Osteoblast (primary cell): ENCODE measurements at places on chromosomes 12 and 14. TPM values are rescaled to one million over a fixed set of nuclear protein-coding genes. Genes with fewer than 3 reads are reported as not detected.
A peak's percentile ranks its signal among the peaks of the same experiment; 100 is the strongest.

DNA sequence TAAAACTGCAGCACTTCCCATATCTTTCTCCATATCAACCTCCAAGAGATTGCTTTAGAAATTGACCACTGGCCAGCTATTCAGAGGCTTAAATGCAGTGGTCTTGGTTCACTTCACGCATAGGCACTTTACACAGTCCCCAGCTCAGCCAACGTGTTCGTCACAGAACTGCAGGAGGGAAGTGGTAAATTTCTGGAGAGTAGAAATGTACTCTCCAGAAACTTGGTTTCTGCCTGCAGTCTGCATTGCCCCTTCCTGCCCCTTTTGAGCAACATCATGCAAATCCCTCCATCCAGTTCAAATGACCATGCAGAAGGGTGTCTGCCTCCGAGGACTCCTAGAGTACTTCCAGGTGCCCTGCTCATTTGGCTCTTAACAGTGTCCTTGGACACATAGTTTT lies 42.7 kb upstream of the NEDD1 start:
- no peaks in the 10 kb centered on the region for H3K4me1 ChIP-seq
- H3K36me3 ChIP-seq = no peaks in the 10 kb centered on the region
- no peaks in the 10 kb centered on the region for H3K27me3 ChIP-seq
- DNase-seq = no peak
- H3K4me3 ChIP-seq = no peak overlapping the region

DNA sequence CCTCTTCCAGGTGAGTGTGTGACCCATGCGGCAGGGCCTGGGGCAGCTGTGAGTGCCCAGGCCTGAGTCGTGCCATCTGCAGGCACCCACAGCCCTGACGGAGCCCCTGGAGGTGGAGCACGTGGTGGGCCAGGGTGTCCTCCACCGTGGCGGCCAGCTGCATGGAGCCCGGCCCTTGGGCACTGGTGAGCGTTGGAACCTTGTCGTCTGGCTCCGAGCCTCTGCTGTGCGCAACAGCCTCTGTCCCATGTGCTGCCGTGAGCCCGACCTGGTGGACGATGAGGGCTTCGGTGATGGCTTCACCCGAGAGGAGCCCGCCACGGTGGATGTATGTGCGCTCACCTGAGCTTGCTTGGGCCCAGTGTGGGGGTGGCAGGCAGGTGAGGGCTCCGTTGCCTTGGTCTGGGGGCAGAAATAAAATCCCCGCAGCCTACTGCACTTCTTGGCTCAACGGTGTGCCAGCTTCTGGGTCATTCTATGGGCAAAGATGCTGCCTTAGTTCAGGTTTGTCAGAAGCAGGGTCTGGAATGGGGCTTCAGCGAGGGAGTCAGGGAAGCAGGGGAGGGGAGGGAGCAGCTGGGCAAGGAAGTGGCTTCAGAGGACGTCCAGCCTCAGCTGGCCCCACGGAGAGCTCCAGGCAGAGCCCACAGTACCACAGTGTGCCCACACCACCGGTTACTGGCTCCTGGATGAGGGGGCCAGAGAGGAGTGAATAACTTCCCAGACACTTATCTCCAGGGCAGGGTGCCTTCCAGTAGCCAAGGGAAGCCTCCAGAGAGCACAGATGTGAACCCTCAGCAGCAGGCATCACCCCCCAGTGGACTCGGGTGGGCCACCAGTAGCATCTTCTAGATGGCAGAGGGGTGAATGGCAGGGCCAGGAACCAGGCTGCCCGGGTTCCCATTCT lies 1.2 kb upstream of the ARL6IP4 start:
- H3K4me1 ChIP-seq = peaks cover 47% of the 10 kb centered on the region
- no peaks in the 10 kb centered on the region for H3K27me3 ChIP-seq

GRCh38 chr12:26919216-26919555 lies 18.6 kb downstream of the INTS13 start:
- H3K27me3 ChIP-seq = no peaks in the 10 kb centered on the region
- H3K27ac ChIP-seq = no peak overlapping the region
- no peak for DNase-seq

GRCh38 chr14:105665247-105665950 lies 139.0 kb downstream of the TMEM121 start:
- no peak overlapping the region for H3K4me3 ChIP-seq
- DNase-seq = peak; percentile 39
- H3K27ac ChIP-seq = no peak overlapping the region
- H3K4me1 ChIP-seq = no peaks in the 10 kb centered on the region
- H3K36me3 ChIP-seq = no peaks in the 10 kb centered on the region

DNA sequence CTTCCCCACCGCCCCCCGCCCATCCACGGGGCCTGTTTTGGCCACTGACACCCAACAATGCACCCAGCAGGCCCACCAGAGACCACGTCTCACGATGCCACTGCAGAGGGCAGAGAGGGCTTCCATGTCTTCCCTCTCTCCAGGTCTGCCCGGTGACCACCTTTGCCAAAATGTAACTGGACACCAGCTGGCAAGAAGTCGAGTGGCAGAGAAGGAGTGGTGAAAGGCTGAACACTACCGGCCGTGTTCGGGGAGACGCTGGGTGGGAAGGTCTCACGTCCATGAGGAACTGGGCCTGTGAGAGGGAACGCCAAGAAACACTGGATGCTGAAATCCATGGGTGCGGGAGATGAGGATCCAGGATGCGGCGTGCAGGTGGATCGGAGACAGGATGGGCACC lies 308.2 kb downstream of the ADGRD1 start:
- peak; percentile 66 for DNase-seq
- no peaks in the 10 kb centered on the region for H3K36me3 ChIP-seq
- no peak overlapping the region for H3K27ac ChIP-seq
- no peaks in the 10 kb centered on the region for H3K4me1 ChIP-seq
- H3K27me3 ChIP-seq = no peaks in the 10 kb centered on the region
- H3K4me3 ChIP-seq = no peak overlapping the region

GRCh38 chr12:27095346-27095745 lies 13.0 kb upstream of the C12orf71 start:
- H3K27ac ChIP-seq = no peak overlapping the region
- H3K27me3 ChIP-seq = no peaks in the 10 kb centered on the region
- no peak overlapping the region for H3K4me3 ChIP-seq
- no peak for DNase-seq
- H3K4me1 ChIP-seq = no peaks in the 10 kb centered on the region

DNA sequence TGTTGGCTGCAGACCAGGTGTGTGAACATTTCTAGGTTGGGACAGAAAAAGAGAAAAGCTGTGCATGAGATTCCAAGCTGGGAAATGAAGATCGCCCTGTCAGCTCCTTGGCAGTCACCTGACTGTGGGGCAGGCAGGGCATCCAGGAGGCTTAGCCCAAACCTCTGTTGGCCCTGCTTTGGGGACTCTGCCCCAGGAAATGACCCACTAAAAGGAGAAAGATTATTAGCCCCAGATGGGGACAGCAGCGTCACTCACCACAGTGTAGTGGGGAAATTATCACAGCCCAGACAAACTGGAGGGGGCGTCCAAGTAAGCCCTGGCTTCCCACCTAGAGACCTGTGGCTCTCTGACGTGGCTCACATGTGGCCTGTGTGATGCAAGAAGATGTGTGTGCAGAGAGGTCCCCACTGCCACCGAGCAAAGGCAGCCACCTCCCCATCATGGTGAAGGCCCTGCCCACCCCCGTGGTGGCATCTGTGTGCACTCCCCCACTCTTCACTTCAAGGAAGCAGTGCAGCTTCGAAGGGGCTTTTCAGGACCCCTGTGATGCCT lies 39.1 kb downstream of the DIO3 start:
- H3K4me1 ChIP-seq = no peaks in the 10 kb centered on the region
- H3K4me3 ChIP-seq = no peak overlapping the region
- H3K36me3 ChIP-seq = no peaks in the 10 kb centered on the region
- peak; percentile 51 for DNase-seq
- H3K27me3 ChIP-seq = no peaks in the 10 kb centered on the region

DNA sequence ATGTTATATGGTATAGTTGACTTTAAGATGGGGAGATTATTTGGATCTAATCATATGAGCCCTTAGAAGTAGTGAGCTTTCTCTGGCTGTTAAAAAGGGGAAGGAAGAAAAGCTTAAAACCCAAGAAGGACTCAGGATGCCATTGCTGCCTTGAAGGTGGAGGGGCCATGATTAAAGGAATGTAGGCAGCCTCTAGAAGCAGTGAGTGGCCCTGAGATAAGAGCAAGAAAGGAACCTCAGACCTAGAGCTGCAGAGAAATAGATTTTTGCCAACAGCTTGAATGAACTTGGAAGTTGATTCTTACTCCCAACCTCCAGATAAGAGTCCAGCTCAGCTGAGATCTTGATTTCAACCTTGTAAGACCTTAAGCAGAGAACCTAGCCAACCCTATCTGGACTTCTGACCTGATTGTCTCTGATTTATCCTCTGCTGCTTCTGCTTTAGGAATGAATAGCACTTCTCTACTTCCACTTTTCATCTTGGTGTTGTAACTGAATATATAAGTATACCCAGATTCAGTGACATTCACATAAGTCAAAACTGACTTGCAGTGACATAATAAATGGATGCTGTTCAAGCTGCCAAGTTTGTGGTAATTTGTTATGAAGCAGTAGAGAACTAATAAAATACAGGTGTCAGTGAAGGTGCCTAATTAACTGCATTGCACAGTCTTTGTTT lies 33.5 kb downstream of the RAD51B start:
- H3K27ac ChIP-seq = no peak overlapping the region
- H3K36me3 ChIP-seq = no peaks in the 10 kb centered on the region
- H3K4me1 ChIP-seq = no peaks in the 10 kb centered on the region

DNA sequence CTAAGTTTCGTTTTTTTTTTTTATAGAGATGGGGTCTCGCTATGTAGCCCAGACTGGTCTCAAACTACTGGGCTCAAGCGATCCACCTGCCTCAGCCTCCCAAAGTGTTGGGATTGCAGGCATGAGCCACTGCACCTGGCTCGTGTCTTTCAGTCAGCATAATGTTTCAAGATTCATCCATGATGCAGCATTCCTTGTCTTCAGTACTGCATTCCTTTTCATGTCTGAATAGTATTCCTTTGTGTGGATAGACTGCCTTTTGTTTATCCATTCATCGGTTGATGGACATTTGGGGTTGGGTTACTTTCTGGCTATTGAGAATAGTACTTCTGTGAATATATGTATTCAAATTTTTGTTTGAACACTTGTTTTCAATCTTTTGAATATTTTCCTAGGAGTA lies 37.4 kb downstream of the HCAR2 start:
- H3K4me1 ChIP-seq = peaks cover 12% of the 10 kb centered on the region
- no peaks in the 10 kb centered on the region for H3K36me3 ChIP-seq
- H3K27me3 ChIP-seq = no peaks in the 10 kb centered on the region
- DNase-seq = no peak

DNA sequence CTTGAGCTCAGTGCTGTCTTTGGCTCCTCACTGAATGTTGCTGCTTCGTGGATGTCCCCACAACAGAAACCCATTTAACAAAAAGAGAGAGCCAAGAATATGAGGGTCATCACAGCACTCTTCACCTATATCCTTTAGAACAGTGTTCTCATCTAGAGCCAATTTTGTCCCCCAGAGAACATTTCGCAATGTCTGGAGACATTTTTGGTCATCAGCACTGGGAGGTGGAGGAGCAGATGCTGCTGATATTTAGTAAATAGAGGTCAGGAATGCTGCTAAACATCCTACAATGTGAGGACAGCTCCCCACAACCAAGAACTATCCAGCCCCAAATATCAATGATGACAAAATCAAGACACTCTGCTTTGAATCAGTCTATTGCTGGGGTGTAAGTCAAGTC lies 92.5 kb downstream of the BBS10 start:
- no peak overlapping the region for H3K27ac ChIP-seq
- no peak for DNase-seq
- no peaks in the 10 kb centered on the region for H3K36me3 ChIP-seq

DNA sequence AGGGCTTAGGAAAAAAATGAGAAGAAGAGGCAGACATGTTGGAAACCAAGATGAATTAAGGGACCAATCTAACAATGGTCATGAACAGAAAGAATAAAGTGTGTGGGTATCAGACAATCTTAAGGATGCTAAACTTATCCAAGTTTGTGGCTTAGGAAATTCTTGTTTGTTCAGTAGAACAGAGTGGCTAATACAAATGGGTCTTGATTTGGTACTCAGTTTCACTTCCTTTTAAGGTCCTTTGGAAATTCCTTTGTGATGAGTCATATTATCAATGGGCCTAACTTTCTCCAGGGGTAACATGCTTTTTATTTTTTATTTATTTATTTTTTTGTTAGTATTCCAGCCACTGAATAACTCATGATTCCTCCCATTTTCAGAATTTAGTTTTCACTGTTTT lies 1154.7 kb upstream of the FLRT2 start:
- H3K27ac ChIP-seq = no peak overlapping the region
- H3K36me3 ChIP-seq = no peaks in the 10 kb centered on the region
- DNase-seq = no peak
- no peaks in the 10 kb centered on the region for H3K27me3 ChIP-seq

- no peaks in the 10 kb centered on the region for H3K4me1 ChIP-seq
- DNase-seq = no peak
- no peak overlapping the region for H3K27ac ChIP-seq
- H3K4me3 ChIP-seq = no peak overlapping the region
Observed at GRCh38 chr12:62250671-62251608, 9.3 kb upstream of the USP15 start.

DNA sequence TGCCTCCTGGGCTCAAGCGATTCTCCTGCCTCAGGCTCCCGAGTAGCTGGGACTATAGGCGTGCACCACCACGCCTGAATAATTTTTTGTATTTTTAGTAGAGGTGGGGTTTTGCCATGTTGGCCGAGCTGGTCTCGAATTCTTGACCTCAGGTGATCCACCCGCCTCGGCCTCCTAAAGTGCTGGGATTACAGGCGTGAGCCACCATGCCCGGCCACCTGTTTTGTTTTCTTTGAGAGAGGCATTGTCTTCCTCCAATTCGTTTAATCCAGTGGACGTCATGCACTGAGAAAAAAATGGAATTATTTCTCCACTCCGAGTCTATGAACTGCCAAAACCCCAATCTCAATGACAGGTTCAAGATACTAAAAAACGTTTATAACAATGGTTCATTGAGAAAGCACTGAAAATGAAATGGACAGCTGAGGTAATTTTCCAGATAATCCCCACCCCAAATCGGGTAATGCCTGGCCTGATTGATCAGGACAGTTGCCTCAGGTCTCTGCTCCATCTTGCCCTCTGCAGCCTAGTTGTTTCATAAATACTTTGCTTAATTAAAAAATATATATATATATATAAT lies 132.7 kb upstream of the PARP11 start:
- H3K36me3 ChIP-seq = no peaks in the 10 kb centered on the region
- no peak overlapping the region for H3K4me3 ChIP-seq
- H3K27ac ChIP-seq = no peak overlapping the region
- H3K27me3 ChIP-seq = no peaks in the 10 kb centered on the region
- H3K4me1 ChIP-seq = no peaks in the 10 kb centered on the region

- peaks cover 20% of the 10 kb centered on the region for H3K4me1 ChIP-seq
- H3K4me3 ChIP-seq = no peak overlapping the region
- no peaks in the 10 kb centered on the region for H3K36me3 ChIP-seq
- H3K27ac ChIP-seq = no peak overlapping the region
- H3K27me3 ChIP-seq = no peaks in the 10 kb centered on the region
- DNase-seq = no peak
Observed at GRCh38 chr14:68594737-68595380, 198.0 kb downstream of the ZFP36L1 start.

- H3K27ac ChIP-seq = no peak overlapping the region
- no peak for DNase-seq
- no peaks in the 10 kb centered on the region for H3K36me3 ChIP-seq
- H3K4me3 ChIP-seq = no peak overlapping the region
Observed at GRCh38 chr14:94653321-94653720, 41.1 kb downstream of the SERPINA3 start.

NRXN3 gene
- 1.8 and 2.5 TPM in 2 replicates for total RNA-seq

SYT10 gene
- not detected in 2 replicates for total RNA-seq

CEBPE gene
- not detected in 2 replicates for total RNA-seq

FAM222A gene
- 0.29 and 0.36 TPM in 2 replicates for total RNA-seq

STAB2 gene
- not detected in 2 replicates for total RNA-seq

GNB3 gene
- total RNA-seq = 1.4 and 2.7 TPM in 2 replicates

HNF1A gene
- not detected in 2 replicates for total RNA-seq

CRIP1 gene
- 5.0 and 8.7 TPM in 2 replicates for total RNA-seq
